Activated CD8-positive, alpha-beta memory T cell treated with anti-CD3 and anti-CD28 coated beads, Interleukin-2, amount 10 ng/mL, durations not matched to agents 7 days and 5 days (primary cell): ENCODE measurements at places on chromosomes 13 and 19.

GRCh38 chr13:110109140-110109783 is 197.7 kb downstream of the COL4A1 start:
- no peak for DNase-seq

GRCh38 chr19:2700660-2701360 is 1.7 kb downstream of the GNG7 start:
- no peak for DNase-seq

DNA sequence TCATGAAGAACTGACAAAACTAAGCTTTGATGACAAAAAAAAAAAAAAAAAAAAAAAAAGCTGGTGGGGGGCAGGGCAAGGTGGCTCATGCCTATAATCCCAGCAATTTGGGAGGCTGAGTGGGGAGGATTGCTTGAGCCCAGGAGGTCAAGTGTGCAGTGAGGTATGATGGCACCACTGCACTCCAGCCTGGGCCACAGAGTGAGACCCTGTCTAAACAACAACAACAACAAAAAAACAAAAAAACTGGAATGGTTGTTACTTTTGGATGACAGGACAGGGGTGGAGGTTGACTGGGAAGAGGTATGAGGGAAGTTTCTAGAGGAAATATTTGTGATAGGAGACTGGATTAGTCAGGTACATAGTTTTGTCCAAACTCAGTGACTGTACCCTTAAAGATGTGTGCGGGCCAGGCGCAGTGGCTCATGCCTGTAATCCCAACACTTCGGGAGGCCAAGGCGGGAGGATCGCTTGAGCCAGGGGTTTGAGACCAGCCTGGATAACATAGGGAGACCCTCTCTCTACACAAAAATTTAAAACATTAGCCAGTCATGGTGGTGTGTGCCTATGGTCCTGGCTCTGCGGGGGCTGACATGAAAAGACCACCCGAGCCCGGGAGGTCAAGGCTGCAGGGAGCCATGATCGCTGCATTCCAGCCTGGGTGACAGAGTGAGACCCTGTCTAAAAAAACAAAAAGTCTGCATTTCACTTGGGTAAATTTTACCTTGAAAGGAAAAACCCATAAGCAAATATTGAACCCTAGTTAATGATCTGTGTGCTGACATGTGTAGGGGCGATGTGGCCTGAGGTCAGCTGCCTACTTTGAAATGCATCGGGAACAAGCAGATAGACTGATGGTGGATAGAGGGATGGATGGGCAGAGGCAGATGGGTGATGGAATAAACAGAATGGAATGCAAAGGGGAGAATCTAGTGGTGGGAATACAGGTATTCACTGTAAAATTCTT is 37.0 kb downstream of the CERS4 start:
- no peak for DNase-seq

DNA sequence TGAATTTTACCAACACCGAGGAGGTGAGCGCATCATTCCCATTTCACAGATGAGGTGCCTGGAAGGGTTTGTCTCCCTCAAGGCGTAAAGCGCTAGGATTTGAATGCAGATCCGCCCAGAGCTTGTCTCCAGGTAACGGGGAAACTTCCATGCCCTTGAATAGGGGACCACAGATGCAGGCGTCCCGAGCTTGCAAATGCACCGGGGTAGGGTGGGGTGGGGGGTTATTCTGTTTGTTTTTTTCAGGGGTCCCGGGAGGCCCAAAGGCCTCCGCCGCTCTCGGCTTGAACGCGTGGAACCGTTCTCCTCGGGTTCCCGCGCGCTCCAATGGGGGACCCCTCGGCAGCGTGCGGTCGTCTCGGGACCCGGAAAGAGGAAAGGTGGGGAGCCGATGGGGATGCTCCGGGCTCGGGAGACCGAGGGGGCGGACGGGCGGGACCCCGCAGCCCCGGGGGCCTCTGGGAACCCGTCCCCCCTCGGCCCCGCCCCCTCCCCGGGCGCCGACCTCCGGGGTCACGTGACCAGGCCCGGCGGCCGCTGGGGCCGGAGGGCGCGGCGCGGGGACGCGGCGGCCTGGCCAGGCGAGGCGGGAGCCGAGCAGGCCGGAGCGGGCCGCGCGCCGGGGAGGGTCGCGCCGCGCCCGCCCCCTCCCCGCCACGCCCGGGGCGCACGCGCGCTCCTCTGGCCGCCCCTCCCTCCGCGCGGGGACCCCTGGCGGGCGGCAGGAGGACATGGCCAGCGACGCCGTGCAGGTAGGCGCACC is at the start of gene PKN1:
PKN1 (plus strand) TSS at position 516 of the 763 bp plus-strand sequence; CDS start at position 732, 216 bp downstream.
- DNase-seq: peak; percentile 67

- no peak for DNase-seq
Measured at GRCh38 chr19:56577719-56578602, 10.7 kb downstream of the ZNF470 start.

- DNase-seq: no peak
Measured at GRCh38 chr13:85833921-85834320, 34.7 kb upstream of the SLITRK6 start.

GRCh38 chr19:2680808-2681207 is 21.7 kb downstream of the GNG7 start:
- no peak for DNase-seq

DNA sequence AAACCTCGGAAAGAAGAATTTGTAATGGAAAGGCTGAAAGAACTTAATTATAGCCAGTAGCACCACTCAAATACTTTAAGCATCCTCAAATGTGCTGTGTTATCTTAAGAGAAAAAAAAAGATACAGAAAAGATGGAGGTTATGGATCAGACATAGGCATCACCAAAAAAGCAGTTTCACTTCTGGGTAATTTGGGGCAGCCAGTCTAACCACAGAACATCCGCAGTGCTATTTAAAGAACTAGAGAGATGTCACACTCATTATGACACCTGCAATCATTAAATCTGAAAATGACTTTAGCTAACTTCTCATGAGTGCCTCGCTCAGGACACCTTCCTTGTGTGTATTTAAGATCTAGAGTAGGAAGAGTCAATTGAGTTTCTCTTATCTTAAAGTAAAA is 211.8 kb downstream of the RBM26 start:
- peak; percentile 89 for DNase-seq

- DNase-seq: no peak
Measured at GRCh38 chr13:31896427-31896826, 135.1 kb upstream of the FRY start.

- DNase-seq: no peak
Measured at GRCh38 chr13:49746111-49746510, 46.4 kb downstream of the KPNA3 start.

DNA sequence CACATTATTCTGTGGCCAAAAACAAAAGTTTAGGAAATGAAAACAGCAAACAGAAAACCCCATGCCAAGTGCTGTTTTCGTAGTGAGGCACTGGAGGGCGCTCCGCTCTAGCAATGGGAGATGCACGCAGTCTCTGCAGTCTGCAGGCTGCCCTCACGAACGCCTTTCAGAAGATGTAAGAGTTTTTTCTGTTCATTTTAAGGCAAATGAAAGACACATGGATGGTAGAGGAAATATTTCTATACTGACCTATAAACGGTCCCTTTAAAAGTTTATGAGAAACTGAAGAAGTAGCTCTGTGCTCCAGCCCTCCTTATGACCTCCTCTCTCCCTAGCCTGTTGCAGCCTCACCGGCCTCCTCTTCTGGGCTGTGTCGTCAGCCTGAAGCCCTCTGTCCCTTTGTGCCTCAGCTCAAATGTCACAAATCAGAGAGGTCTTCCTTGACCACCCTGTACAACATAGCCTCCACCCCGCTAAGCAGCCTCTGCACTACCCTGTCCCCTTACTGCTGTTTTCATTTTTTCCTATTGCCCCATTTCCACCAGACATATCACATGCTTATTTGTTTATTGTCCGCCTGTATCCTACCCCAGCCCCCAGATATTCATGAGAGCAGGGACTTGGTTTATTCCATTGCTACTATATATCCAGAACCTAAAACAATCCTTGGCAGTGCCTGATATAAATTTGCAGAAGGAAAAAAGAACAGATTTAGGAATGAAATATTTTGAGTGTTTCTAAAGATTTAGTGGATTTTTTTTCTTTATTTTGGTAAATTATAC is 116.4 kb downstream of the TM9SF2 start:
- DNase-seq: peak; percentile 50

DNA sequence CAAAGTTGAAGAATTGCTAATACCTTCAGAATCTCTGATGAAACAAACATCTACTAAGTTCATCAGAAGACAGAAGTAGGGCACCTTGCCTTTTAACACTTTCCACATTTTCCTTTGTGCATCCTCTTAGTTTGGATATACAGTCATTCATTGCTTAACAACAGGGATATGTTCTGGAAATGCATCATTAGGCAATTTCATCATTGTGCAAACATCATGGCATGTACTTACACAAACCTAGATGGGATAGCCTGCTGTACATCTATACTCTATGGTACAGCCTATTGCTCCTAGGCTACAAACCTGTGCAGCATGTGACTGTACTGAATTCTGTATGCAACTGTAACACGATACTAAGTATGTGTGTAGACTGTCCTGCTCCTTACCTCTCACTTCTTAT is 169.8 kb downstream of the SUCLA2 start:
- DNase-seq: no peak

DNA sequence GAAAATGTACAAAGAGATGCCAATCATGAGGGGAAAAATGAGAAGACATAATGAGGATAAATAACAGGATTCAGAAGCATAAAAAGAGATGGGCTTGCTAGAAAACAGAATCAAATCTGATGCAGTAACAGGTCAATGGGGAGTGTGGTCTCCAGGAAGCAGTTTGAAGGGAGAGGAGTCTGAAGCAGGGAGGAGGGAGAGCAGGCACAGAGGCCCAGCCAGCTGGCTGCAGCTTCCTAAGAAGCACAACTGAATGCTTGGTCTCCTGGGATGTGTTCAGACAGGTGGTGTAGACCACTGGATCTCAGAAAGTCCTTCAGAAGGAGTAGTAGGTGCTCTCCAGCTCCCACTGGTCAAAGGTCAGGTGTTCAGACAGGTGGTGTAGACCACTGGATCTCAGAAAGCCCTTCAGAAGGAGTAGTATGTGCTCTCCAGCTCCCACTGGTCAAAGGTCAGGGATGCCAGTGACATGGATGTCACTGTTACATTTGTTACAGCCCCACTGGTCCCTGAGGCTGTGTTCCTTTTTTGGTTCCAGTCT is 68.3 kb upstream of the UBAC2 start:
- no peak for DNase-seq

DNA sequence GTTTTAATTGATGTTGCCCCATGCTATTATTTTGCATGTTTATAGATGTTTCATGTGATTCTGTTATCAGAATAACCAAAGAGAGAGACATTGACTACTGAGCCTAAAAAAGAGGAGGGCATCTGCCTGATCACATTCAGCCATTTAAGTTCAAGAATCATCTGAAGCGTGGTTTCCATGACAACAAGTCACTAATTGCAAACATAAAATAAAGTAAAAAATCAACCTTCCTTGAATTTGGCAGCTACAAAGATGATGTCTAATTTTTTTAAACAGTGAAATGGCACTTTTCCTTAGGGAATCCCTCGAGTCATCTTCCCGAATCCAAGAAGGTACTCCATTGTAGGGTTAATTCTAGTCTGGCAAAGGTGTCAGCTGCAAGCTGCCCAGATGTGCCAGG is 884.2 kb downstream of the DIAPH3 start:
- no peak for DNase-seq

DNA sequence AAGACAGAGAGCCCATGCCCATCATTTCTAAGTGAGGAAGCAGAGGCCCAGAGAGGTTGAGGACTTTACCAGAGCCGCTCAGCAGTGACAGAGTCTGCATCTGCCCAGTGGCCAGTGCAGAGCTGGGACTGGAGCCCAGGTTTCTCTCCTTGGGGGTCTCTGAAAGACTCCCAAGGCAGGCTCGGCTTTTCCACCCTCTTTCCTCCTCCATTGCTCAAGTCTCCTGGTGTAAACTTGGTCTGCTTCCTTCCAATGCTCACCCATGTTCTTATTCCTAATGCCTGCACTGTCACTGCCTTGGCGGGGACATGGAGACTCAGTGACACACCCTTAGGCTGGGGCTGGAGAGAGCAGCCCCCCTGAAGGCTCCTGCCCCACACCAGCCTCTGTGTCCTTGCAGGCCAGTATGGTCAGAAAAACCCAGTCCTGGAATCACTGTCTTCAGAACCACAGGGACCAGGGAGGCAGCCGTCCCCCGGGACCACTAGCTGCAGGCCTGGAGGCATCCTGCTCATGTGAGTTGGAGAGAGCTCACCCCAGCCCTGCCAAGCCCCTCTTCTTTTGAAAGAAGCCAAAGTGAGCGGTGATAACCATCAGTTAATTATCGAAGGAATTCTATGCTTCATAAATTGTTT is 211.0 kb upstream of the ZNF536 start:
- DNase-seq: peak; percentile 21

GRCh38 chr13:64256751-64257150 is 2841.1 kb upstream of the PCDH20 start:
- DNase-seq: no peak

DNA sequence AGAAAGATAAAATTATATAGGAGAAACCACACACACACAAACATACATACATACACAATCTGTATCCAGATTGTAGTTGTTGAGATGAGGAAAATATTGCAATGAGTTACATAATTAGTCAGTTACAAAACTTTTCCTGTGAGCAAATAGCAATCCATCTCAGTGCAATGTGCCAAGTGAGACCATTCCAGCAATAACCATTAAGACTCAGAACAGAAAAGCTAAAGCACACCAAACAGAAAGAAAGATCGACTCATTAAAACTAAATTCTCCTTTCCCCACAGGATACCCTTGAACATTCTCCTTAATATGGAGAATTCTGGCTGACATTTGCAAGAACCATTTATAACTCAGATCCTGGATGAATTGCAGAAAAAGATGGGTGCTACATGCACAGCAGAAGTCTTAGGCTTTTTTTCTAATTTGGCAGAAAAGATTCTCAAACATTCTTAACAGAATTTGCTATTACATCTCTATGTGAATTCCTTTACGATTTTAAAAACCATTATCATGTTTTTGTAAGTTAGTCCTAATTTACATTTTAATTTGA is 1341.2 kb upstream of the SPRY2 start:
- DNase-seq: no peak

GRCh38 chr13:76758257-76758656 is 127.9 kb downstream of the KCTD12 start:
- DNase-seq: no peak

DNA sequence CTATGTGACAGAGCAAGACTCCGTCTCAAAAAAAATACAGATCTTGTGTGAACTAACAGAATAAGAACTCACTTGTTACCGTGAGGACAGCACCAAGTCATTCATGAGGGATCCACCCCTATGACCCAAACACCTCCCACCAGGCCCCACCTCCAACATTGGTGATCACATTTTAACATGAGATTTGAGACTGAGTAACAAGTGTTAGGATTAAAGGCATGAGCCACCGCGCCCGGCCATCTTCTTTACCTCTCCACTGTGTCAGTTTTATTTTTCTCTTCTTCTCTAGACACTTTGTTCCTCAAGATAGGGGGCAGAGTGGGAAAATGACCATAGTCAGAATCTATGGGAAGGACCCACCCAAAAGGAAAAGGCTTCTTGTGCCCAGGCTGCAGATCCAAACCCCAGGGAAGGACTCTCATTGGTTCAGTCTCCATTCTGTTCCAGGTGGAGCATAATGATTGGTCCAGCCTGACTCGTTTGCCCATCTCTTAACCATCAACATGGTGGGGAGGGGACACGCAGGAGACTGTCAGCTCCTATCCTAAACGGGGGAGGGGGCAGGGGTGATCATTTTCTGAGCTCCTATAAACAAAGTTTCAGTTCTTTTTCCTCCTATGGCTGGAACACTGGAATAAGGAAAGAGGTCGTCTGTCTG is 1.3 kb upstream of the CALM3 start:
- DNase-seq: no peak

GRCh38 chr13:50466456-50466855 is 377.0 kb downstream of the DLEU7 start:
- DNase-seq: no peak

GRCh38 chr13:85108356-85108755 is 690.9 kb downstream of the SLITRK6 start:
- DNase-seq: no peak

- peak; percentile 72 for DNase-seq
Measured at GRCh38 chr13:27379694-27380641, 44.5 kb upstream of the GTF3A start.
